Heart right ventricle (tissue), 16 donors: ENCODE measurements at places on chromosomes 3 and 15. TPM values are rescaled to one million over a fixed set of nuclear protein-coding genes. Genes with fewer than 3 reads are reported as not detected.

DNA sequence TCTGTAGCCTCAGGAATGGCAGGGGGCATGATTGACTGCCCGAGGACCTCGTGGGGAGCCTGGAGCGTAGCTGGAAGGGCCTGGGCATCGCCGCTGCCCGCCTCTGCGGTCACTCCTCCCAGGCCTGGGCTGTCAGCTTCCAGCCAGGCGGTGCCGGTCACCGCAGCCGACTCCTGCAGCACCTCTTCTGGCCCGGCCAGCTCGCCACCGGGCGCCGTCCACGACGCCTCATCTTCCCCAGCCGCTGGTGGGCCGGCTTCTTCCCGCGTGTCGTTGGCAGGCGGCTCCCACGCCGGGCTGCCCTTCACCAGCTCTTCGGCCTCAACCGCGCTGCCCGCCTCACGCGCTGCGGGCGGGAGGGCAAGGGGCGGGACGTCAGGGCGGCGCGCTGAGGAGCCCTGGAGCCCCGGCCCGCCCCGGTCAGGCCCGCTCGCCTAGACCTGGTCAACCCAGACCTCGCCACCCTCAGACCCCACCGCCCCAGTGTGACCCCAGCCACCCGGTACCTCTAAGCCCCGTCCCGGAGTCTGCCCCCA is 1.0 kb downstream of the CSPG5 start:
- peak; percentile 15 for DNase-seq

GP5 gene
- not detected for total RNA-seq

DNA sequence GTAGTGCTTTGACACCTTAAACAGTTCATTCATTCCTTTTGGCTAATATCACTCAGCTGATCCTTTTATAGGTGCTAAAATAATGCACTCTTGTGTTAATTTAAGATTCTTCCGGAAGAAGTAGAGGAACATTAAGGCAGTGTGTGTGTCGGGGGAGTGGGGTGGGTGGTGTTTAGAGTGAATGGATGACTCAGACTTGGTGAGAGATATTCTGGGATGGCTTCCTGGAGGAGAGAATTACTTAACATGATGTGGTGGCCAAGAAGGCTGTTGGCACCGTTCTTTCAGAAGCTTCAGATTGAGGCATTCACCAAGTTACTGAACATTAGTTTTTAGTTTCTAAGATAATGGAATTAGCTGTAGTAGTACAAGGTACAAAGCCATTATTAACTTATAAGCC is 125.6 kb upstream of the ROPN1 start:
- no peak for DNase-seq

FMN1 gene
- 5.5 TPM for total RNA-seq

DNA sequence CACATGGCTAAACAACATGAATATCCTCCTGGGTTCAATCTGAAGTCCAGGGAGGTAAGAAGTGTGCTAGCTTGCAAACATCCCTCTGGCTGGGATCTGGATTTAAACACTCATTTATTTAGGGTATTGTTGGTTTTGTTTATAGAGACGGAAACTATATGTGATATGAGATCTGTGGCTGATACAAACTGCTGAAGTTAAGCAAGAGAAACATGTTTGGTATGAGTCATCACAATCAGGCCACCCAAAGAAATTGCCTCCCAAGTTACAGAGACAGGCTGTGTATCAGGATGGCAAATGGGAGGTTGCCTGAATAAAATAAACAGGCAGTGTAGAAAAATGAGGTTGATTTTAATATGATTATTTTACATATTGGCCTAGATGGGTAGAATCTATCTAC is 562.1 kb downstream of the IGSF11 start:
- no peak for DNase-seq

CELSR3 gene
- total RNA-seq, result 0.13 TPM

NME9 gene
- total RNA-seq, result not detected

- peak; percentile 62 for DNase-seq
These were observed 93.9 kb upstream of the CCDC80 start for GRCh38 chr3:112734736-112735350.

GASK1A gene
- total RNA-seq, result 1.2 TPM

DNA sequence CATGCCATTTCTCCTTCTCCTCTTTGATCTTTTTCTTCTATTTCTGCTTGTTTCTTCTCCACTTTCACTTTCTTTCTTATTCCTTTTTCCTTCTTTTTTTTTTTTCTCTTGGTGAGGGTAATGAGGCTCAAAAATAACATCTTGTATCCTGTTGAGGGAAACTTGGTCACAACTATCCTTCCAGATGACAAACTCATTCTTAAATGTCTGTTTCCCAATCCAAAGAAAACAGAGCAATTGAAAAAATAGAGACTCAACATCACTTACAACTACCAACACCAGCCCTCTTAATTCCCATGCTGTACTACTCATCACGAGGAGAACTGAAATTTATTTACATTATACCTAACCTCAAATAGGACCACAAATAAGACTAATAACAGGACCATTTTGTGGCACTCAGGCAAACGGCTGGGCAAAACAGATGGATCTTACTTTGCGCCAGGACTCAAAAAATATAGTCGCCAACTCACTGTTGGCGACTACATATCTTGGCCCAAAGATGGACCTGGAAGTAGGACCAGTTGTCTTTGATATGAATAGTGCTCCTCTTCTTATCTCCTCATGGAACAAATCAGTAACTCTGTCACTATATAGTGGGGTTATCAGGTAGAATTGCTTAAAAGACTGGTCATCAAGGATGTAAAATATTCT is 343.9 kb downstream of the ZBTB20 start:
- DNase-seq, result no peak

DNA sequence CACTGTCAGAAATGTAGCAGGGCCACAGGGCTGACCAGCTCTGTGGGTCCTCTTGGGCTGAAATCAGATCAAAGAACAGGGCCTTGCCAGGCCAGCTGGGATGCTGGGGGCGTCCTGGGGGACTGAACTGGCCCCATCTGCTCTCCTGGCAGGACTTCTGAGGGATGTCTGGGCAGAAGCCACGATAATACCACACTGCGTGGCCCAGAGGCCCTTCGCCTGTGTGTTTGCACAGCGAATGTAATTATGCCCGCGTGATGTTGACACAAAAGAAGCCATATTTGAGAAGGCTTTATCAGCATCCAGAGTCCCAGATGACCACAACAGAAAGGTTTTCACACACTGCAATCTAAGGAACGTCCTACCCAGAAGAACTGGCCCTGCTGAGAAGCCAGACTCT is 174.0 kb downstream of the RAB11A start:
- DNase-seq, result no peak

DNA sequence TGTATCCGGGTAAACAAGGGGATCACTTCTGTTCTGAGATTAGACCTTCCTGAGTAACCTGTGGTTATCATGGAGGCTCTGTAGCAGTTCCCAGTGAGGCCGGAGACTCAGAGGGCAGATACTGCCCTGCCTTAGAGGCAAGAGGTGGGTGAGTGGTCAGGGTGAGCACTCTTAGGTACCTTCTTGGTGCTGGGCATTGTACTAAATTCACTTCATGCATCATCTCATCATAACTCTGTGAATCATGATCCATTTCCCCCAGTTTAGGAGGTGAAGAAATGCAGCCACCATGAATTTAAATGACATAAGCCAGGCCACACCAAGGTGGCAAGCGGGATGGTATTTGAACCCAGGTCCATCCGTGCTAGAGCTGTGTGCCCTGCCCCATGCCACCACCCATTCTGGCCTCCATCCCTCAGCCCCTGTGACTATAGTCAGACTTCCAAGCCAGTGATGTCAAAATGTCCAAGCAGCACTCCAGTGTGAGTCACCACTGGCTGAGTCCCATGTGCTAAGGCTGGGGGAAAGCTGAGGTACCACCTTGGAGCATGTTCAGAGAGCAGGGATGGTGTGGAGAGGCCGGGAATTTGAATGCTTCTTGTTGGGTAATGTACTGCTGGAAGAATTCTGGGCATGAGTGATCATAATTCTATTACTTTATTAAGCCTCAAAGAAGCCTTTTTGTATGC is 88.8 kb downstream of the EPHB1 start:
- DNase-seq, result no peak

CTXN2 gene
- total RNA-seq, result not detected

DNA sequence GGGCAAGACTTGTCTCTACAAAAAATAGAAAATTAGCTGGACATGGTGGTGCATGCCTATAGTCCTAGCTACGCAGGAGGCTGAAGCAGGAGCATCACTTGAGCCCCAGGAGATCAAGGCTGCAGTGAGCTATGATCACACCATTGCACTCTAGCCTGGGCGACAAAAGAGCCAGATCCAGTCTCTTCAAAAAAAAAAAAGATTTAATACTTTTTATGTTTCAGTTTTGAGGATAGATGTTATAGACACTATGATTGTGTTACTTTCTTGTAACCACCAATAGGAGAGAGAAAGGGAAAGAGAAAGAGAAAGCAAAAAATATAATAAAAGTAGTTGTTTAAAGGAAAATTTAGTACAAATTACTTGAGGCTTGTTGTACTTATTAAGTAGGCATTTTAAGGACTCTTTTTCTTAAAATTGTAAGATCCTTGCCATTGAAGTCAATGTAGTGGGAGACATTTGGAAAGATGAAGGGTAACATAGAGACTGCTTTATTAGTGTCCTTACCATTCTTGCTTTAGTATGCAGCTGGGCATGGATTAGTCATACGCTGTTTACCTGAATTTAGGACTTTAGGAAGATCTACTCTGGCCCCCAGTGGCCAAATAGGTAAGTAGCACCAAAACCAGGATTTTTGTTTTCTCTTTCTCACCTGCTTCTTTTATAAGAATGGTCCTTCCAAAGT is 35.1 kb upstream of the ZDHHC23 start:
- no peak for DNase-seq

GRCh38 chr3:70658513-70659310 is 346.3 kb upstream of the MDFIC2 start:
- no peak for DNase-seq

DNA sequence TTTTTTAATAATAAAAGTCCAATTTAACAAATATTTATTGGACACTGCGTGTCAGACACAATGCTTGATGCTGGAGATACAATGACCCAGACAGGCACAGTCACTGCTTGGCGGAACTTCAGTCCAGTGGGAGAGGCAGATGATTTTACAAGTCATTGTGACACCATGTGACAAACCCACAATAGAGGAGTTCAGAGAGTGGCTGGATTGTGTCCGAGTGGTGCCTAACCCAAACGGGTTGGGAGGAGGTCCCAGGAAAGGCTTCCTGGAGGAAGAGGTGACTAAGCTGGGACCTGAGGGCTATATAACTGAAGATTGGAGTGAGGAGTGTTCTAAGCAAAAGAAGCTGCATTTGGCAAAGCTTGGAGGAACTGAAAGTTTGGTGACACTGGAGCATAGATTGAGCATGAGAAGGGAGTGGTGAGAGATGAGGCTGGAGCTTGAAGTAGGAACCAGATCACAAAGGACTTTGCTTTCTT is 41.4 kb downstream of the CRTC3 start:
- DNase-seq, result no peak

IL17RB gene
- total RNA-seq, result not detected

AGTR1 gene
- total RNA-seq, result 0.28 TPM

NTRK3 gene
- total RNA-seq, result 4.6 TPM

ASB14 gene
- total RNA-seq, result 10.1 TPM

GRCh38 chr15:65088643-65089021 is 12.1 kb downstream of the KBTBD13 start:
- DNase-seq, result no peak

KY gene
- total RNA-seq, result 6.8 TPM
